ENCODE measurements at places on chromosomes 7 and 10. TPM values are rescaled to one million over a fixed set of nuclear protein-coding genes. Genes with fewer than 3 reads are reported as not detected.

GRCh38 chr10:62819141-62819920, 3.2 kb upstream of the EGR2 start:
- H3K4me3 ChIP-seq: peak overlapping the region; percentile 87
- no peak overlapping the region for H3K27ac ChIP-seq
- no peak for DNase-seq

The UTF1 gene
- not detected for total RNA-seq

GRCh38 chr10:78911533-78912340, 157.0 kb upstream of the ZMIZ1 start:
- H3K4me3 ChIP-seq: no peak overlapping the region
- H3K27ac ChIP-seq: no peak overlapping the region
- no peaks in the 10 kb centered on the region for H3K27me3 ChIP-seq
- H3K4me1 ChIP-seq: peaks cover 7% of the 10 kb centered on the region

The TRPV5 gene
- total RNA-seq: not detected

The PTF1A gene
- total RNA-seq: not detected

- H3K27me3 ChIP-seq: no peaks in the 10 kb centered on the region
- no peak for DNase-seq
- H3K27ac ChIP-seq: no peak overlapping the region
- H3K4me3 ChIP-seq: no peak overlapping the region
Measured at GRCh38 chr7:22090107-22090506, 144.4 kb upstream of the CDCA7L start.

GRCh38 chr10:62426086-62426485, 51.9 kb downstream of the ZNF365 start:
- no peak for DNase-seq
- H3K27ac ChIP-seq: no peak overlapping the region
- peaks cover 13% of the 10 kb centered on the region for H3K27me3 ChIP-seq
- no peaks in the 10 kb centered on the region for H3K36me3 ChIP-seq

- no peak overlapping the region for H3K4me3 ChIP-seq
- H3K27ac ChIP-seq: no peak overlapping the region
- H3K27me3 ChIP-seq: no peaks in the 10 kb centered on the region
- no peaks in the 10 kb centered on the region for H3K36me3 ChIP-seq
- DNase-seq: no peak
Measured at GRCh38 chr10:34018129-34018528, 683.7 kb upstream of the NRP1 start.

The ANXA8 gene
- total RNA-seq: not detected

GRCh38 chr10:132255489-132256344, 52.0 kb downstream of the STK32C start:
- H3K36me3 ChIP-seq: no peaks in the 10 kb centered on the region
- H3K4me3 ChIP-seq: no peak overlapping the region
- H3K4me1 ChIP-seq: no peaks in the 10 kb centered on the region
- DNase-seq: no peak
- H3K27ac ChIP-seq: no peak overlapping the region

DNA sequence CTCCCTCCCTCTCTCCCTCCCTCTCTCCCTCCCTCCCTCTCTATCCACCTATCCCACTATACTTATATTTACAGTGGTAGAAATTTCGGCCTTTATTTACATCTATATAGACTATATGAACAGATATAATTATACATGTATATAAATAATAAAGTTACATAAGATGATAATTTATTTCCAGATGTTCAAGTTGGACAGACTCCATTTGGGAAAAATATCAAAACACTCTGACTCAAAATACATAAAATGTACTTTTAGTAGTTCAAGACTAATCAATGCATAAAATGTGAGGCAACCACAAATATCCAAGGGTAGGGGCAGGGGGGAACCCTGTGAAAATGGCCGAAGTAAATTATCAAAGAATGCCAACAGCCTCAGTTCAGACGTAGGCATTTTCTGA, 203.0 kb downstream of the FANK1 start:
- no peaks in the 10 kb centered on the region for H3K36me3 ChIP-seq
- no peak overlapping the region for H3K4me3 ChIP-seq
- H3K27me3 ChIP-seq: no peaks in the 10 kb centered on the region
- no peak overlapping the region for H3K27ac ChIP-seq

The TMEM196 gene
- total RNA-seq: not detected

The PRPS1L1 gene
- total RNA-seq: not detected

All from left ventricle myocardium inferior (tissue), 1 donor.